ENCODE measurements at places on chromosomes 11 and 22.

DNA sequence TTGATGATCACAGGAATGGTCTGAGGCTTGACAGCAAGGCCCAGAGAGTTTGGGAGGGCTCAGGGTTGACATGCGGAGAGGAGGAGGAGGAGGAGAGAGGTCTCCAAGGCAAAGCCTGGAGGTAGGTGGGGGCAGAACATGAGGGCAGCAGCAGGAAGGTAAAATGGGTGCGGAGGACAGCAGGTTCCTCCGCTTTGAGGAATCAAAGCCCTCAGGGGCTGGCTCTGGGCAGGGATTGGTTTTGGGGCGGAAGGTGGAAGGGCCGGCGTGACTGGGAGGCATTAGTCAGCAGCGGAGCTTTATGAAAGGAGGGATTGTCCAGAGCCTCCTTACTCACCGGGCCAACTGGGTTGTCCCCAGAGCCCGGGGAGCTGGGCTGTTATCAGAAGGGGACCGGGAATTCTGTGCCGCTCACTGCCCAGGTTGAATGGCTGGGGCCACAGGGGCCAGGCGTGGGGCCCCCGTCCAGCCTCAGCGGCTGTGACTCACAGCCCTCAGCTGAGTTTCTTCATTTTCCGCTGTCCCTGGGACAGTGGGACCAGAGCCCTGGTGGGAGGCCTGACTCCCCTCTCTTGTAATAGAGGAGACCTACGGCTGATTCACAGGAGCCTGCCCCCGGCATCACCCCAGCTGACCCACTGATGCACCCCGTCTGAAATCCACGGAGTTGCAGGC lies 36.2 kb downstream of the LIF start:
- no peak for DNase-seq

DNA sequence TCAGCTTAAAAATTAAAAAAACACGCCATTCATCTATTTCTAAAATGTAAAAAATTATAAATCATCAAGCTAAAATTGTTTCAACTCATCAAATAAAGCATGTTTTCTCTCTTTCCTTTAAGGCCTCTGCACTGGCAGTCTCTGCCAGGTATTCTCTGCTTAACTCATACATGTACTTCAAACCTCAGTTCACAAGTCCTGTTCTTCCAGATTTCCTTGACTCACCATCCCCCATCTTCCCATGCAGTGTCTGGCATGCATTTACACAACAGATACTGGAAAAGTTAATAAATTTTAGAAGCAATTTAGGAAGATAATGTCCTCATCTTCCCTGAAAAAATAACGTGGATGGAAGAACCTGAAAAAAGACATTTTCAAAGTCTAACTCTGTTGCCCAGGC lies 32.5 kb downstream of the CSTF3 start:
- DNase-seq = no peak

DNA sequence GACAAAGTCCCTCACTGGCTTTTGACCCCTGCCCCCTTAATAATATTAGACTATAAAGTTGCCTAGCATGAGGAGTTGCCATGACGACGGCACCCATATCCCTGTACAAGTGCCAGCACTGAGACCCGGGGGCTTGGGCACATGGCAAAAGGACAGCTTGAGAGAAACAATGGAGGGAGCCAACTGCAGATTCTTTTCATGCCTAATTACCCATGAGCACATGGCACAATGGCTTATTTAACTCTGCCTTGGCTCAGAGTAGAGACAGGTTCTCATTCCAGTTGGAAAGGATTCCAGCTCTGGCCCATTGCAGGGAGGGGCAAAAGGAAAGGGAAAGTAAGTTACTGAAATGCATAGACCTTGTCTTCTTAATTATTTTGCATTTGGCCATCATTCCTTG lies 261.2 kb upstream of the UBASH3B start:
- no peak for DNase-seq

DNA sequence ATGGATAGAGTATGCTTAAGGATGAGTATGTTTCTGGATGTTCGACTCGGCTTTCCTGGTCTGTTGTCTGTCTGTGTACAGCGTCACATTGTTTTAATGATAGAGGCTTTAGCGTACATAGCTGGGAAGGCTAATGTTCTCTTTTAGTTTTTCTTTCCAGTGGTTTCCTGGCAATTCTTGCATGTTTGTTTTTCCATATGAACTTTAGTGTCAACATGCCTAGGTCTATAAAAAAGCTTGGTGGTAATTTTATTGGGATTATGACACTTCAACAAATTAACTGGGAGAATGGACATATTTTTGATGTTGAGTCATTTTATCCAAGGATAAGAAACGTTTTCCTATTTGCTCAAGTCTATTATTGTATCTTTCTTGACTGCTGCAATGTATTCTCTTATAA lies 17.6 kb downstream of the F2 start:
- no peak for DNase-seq

- DNase-seq = no peak
Measured at GRCh38 chr22:29320546-29320945, 5.0 kb upstream of the RASL10A start.

DNA sequence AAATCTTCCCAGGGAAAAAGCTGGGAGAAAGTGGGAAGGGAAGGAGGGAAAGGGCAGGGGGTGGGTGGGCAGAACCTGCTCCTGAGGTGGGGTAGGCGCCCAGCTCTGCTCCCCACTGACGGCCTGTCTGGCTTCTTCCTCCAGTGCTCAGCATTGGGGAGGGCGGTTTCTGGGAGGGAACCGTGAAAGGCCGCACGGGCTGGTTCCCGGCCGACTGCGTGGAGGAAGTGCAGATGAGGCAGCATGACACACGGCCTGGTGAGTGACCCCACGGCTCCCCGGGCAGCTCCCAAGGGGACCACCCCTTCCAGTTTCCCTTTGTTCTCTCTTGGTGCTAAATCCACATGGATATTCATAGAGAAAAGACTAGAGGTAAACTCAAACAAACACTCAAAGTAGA lies 25.9 kb downstream of the SHANK3 start:
- no peak for DNase-seq
